Muscle of back (tissue), 13 donors: ENCODE measurements at places on chromosomes 6 and 20. TPM values are rescaled to one million over a fixed set of nuclear protein-coding genes. Genes with fewer than 3 reads are reported as not detected.

- no peak for DNase-seq
Measured at GRCh38 chr6:111938710-111939109, 65.5 kb upstream of the FYN start.

- DNase-seq = no peak
Measured at GRCh38 chr20:34095825-34096224, 16.2 kb downstream of the EIF2S2 start.

- DNase-seq = no peak
Measured at GRCh38 chr6:121920616-121921015, 478.8 kb upstream of the HSF2 start.

DNA sequence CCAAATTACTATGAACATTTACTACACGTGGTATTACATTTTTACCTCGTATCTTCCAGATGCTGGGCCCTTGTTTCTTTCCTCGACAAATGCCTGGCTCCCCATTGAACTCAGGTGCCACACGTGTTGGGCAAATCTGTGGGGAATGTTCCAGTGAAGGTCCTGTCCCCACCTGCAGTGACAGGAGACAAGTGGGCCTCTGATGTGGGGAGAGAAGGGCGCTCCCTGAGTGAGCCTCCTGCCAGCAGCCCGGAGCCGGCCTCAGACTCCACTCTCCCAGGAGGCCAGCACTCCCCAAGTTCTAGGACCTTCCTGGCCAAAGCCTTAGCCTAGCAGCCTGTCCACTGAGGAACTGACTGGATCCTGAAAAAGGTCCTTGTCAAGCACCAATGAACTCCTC lies 21.7 kb upstream of the SCML4 start:
- DNase-seq = no peak

- no peak for DNase-seq
Measured at GRCh38 chr6:168188369-168189199, 109.6 kb upstream of the FRMD1 start.

The ARG1 gene
- polyA plus RNA-seq = 0.63 TPM

The HLA-DRB5 gene
- 2.3 TPM for polyA plus RNA-seq
